IPS-NIHi11 (cell line): ENCODE measurements at places on chromosomes 13 and 19.

DNA sequence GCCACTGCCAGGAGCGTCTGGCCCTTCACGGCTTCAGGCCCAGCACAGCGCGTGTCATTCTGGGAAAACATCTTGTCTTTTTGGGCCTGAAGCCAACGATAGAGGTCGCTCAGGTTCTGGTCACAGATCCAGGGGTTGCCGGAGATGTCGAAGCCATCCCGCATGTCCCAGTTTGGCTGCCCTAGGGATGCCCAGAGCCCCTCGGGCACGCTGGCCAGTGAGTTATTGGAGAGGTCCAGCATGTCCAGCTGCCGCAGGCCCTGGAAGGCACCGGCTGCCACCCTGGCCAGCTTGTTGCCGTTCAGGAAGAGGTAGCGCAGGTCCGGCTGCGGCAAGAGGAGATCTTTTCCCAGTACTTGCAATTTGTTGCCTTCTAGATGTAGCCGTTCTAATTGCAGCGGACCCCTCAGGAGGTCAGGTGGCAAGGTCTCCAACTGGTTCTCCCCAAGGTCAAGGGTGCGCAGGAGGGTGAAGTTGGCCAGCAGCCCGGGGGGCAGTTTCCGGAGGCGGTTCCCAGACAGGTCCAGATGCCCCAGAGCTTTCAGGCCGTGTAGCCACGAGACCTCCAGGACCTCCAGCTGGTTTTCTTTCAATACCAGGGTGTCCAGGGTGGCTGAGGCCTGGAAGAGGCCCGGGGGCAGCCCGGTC, 1.8 kb downstream of the LRG1 start:
- DNase-seq, result no peak

- DNase-seq, result peak; percentile 76
Measured at GRCh38 chr13:23466144-23467002, 32.9 kb upstream of the SACS start.

DNA sequence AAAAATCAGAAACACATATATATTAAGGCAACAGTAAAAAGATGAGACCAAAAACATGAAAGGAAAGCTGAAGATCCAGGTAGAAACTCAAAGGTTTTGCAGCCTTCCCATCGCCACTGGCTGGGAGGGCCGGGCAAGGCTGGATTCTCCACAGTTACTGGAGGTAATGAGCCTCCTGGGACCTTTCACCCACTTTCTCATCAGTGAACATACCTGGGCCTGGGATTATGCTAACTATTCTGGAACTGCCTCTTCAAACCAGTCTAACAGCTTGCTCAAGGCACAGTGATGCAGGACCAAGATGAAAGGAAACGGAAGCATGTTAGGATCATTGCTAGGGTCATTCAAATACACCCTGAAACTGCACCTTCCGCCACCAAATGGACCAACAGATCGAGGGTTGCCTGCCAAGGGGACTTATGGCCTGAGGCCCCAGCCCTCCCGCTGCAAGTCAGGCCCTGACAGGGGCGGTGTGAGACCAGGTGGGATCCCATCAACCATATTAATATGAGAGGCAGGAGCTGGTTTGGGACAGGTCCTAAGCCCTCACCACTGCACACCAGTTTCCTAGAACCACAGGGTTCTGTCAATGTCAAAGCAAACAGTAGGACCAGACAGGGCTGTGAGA, 28.4 kb upstream of the ATP12A start:
- DNase-seq, result no peak

DNA sequence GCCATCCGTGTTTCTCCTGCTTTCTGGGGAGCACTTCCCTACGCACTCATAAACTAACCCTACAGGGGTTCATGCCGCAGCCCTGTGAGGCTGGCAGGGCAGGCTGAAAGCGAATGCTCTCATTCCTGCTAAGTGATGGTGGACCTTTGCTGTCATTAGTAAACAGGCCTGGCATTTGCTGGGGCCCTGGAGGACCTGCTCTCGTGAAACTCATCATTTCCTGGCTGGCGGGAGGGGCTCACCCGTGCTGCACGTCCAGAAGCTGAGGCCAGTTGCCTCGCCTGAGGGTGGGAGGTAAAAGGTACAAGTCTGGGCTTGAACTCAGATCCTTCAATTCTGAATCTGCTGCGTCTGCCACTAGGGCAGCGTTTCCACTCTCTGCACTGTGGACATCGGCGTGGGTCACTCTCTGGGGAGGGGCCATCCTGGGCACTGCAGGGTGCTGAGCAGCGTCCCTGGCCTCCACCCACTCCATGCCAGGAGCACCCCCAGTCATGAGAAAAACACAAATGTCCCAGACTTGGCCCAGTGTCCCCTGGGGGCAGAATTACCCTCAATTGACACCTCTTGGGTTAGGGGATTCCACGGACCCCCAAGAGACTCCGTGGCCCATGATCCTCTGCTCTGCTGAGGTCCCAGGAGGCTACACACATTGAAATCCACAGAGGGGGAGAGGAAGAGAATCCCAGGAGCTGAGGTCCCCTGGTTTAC, 7.0 kb downstream of the MOB3A start:
- DNase-seq, result no peak

- DNase-seq, result no peak
Measured at GRCh38 chr19:28556371-28556770, 656.6 kb downstream of the UQCRFS1 start.

- no peak for DNase-seq
Measured at GRCh38 chr19:50663482-50663790, 14.2 kb downstream of the C19orf81 start.

DNA sequence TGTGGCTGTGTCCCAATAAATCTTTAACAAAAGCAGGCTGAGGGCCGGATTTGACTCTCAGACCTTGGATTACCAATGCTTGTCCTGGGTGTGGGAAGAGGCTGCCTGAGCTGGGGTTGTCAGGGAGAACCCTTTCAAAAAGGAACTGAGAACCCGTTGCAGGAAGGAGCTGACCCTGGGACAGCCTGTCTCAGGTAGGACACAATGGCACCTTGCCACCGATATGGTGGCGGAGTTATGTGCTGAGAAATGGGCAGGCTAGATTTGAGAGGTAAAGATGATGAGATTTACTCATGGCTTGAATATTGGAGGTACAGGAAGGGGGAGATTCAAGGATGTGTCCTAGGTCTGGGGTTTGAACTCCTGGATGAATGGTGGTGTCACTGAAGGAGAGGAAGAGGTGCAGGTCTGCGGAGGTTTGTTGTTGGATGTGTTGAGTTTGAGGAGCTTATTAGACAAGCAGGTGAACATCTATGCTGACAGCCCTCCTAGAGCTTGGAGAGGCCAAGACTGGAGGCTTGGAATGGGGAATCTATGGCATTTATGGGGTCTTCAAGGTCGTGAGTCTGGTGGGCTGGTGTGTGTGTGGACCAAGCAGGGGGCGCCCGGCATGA, 7.2 kb downstream of the PLEKHF1 start:
- no peak for DNase-seq

DNA sequence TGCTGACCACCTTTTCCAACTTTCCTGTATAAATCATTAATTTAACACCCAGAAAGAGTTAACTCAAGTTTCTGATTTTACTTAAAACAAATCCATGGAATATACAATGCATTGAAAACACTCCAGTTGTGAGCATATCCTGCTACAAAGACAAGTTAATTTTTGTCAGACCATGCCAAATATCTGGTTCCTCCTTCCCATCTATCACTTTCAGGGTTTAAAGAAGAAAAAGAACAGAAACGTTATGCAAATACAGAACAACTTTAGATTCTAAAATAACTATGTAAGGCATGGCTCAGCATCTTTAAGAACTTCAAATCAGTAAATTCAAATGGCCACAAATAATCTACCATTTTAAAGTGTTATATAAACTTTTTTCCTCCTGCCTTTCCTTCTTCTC, 14.9 kb downstream of the MRPS31 start:
- no peak for DNase-seq

DNA sequence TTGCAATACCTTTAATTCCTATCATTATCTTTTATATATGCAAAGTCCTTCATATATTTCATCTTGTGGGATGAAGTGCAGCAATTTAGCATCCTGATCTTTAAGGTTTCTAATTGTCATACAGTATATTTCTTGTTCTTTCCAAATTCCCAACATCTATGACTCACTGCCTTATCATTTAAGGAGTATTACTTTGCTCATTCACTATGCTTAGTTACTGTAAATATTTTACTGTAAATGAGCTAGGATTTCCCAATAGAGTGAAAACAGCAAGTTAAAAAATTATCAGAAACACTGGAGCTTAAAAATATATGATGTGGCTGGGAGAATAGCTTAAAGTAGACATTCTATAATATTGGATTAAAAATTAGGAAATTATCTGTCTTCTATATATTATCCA, 69.9 kb downstream of the SLITRK6 start:
- DNase-seq, result no peak

DNA sequence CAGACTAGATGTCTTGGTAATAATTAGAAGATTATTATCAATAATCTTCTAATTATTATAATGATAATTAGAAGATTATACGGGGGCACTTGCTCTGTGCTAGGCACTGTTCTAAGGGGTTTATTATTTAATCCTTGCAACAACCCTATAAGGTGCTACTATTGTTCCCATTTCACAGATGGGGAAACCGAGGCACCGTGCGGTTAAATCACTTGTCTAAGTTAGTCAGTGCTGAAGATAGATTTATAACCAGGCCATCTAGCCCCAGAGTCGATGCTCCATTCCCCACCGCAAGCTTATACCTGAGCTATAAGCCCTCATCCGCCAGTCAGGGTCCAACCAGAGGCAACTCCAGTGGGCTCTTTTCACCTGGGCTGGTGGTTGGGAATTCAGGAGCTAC, 2.0 kb upstream of the ACP7 start:
- DNase-seq, result no peak

DNA sequence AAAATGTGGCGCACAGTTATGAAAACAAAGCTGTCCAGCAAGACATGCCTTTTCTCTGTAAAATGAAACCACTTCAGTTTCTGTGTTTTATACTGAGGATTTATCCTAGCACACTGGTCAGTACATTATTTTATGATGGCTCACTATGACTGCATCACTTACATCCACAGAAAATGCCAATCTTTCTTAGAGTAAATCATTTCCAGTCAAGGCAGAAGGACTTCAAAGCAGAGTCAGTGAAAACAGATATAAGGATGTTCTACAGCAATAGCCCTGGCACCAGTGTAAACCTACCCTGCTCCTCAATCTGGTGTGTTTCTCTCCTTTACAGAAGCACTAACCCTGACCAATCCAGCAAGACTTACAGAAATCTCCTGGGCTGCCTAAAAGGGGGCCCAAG, 473.5 kb downstream of the GPC6 start:
- DNase-seq, result no peak

- no peak for DNase-seq
Measured at GRCh38 chr19:1579222-1579621, 11.1 kb upstream of the MEX3D start.

DNA sequence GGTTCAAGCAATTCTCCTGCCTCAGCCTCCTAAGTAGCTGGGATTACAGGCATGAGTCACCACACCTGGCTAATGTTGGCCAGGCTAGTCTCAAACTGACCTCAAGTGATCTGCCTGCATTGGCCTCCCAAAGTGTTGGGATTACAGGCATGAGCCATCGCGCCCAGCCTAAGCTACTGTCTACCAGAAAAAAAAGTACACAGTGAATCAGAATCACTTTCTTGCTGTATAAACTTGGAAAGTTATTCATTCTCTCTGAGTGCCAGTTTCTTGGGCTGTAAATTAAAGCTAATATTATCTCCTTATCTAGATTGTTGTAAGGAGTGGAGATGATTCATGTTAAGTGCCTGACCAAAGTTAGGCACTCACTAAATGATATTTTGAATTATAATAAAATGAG, 242.8 kb downstream of the ENOX1 start:
- no peak for DNase-seq

GRCh38 chr19:7661744-7662538, 6.9 kb upstream of the RETN start:
- DNase-seq, result no peak

DNA sequence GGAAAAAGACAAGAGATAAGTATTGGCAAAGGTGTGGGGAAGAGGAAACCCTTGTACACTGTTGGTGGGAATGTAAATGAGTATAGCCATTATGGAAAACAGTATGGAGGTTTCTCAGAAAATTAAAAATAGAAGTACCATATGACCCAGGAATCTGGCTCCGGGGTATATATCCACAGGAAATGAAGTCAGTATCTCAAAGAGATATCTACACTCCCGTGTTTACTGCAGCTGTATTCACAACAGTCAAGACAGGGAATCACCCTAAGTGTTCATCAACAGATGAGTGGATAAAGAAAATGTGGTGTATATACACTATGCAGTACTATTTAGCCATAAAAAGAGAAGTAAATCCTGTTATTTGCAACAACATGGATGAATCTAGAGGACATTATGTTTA, 13.5 kb downstream of the KCTD12 start:
- no peak for DNase-seq

DNA sequence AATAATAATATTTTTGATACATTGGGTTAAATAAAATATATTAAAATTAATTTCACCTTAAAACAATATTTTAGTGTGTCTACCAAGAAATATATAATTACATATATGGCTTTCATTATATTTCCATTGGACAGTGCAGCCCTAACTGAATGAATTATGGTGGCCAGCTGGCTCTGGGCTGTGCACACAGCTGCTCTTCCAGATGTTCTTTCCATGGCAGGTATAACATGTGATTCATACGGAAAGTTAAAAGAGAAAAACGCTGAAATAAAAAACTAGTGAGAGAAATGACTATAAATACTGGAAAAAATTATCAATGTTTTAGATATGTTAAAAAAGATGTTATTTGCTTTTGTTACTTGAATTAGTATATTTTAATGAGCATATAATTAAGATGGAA, 216.3 kb downstream of the RGCC start:
- no peak for DNase-seq

DNA sequence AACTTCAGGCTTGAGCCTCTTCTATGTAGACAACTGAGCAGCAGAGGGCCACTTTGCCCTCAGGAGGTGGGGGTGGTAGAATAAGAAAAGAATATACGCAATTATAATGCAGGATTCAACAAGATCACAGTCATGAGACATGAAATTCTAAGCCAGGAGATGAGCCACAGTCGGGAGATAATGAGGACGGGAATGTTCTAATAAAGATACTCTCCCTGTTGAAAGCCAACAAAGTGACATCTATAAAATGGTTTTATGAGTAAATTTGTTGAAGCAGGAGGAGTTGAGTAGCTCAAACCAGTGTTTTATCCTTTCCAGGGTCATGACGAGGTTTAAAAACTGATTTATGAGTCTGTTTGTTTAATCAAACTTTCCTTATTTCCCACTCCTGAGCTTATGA, 152.0 kb upstream of the SERP2 start:
- DNase-seq, result no peak

DNA sequence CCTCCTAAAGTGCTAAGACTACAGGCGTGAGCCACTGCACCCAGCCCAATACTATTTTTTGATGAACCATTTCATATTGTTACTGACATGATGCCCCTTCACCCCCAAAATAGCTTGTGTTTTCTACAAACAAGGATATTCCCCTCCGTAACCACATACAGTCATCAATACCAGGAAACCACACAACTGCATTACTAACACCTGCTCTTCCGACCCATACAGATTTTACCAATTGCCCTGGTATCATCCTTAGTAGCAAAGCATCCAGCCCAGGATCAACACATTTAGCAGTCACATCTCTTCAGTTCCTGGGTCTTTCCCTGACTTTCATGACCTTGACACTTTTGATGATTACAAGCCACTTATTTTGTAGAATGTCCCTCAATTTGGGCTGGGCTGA, 33.6 kb downstream of the KCTD15 start:
- no peak for DNase-seq

GRCh38 chr19:2136796-2137195, 14.6 kb downstream of the AP3D1 start:
- no peak for DNase-seq

GRCh38 chr19:35516310-35516709, 2.9 kb upstream of the DMKN start:
- DNase-seq, result no peak
